Stimulated activated CD8-positive, alpha-beta memory T cell treated with anti-CD3 and anti-CD28 coated beads, Interleukin-4, amount 100 ng/mL, for 1 hour (primary cell): ENCODE measurements at places on chromosomes 1 and 21.
A peak's percentile ranks its signal among the peaks of the same experiment; 100 is the strongest.

- DNase-seq: no peak
Observed at GRCh38 chr1:70299472-70299871, 55.0 kb downstream of the ANKRD13C start.

GRCh38 chr1:80731241-80731894 is 1069.4 kb upstream of the ADGRL2 start:
- DNase-seq: no peak

DNA sequence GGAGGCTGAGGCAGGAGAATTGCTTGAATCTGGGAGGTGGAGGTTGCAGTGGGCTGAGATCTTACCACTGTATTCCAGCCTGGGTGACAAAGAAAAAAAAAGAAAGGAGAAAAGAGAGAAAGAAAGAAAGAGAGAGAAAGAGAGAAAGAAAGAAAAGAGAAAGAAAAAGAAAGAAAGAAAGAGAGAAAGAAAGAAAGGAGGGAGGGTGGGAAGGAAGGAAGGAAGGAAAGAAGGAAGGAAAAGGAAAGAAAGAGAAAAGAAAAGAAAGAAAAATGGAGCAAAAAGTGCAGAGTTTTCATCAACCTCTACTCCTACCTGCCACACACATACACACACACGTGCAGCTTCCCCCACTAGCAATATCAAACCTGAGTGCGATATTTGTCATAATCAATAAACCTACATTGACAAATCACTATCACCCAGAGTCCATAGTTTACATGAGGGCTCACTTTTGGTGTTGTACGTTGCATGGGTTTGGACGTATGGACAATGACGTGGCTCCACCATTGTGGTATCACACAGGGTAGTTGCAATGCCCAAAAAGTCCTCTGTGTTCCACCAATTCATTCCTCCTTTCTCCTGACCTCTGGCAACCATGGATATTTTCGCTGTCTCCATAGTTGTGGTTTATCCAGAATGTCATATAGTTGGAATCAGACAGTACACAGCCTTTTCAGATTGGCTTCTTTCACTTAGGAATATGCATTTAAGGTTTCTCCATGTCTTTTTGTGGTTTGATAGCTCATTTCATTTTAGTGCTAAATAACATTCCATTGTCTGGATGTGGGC is 36.5 kb downstream of the EVA1C start:
- DNase-seq: no peak

GRCh38 chr1:14240265-14240664 is 358.2 kb upstream of the KAZN start:
- DNase-seq: no peak

DNA sequence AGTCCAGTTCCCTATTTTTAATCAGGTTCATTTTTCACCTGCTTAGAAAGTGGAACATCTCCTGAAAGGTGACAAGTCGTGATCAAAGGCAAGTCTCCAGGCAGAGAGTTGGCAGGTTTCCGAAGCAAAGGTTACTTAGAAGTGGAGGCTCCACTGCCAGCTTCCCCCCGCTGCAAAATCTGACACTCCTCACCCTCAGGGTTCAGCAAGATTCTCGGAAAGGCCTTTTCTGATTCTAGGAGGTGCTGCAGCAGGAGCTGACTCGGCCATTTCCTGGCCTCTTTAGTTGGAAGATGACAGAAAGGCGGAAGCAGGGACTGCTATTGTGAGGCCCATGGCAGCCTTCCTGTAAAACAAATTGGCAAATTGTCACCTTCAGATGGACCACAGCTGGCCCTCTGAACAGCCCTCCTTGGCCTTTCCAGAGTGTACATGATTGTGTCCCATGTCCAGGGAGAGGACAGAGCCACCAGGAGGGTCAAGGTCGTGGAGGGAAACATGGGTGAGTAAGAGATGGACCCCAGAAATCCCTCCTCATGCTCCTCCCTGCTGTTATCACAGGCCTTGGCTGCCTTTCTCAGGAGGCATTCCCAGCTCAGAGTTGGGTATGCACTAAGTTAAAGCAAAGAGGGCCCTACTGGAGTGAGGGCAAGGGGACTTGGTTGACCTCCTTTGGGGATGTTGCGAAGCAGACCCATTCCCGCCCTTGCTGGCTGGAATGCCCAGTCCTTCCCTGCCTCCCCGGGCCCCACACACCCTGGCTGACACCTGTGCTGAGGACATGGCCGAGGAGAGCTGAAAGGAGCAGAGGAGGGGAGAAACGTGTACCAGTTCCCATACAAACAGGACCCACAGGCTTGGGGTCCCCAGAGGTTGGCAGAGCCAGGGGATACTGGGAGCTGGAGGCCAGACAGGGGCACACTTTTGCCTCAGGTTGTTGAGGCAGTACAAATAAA is 115.5 kb upstream of the IRF2BP2 start:
- DNase-seq: peak; percentile 28

GRCh38 chr1:41315871-41316270 is 45.4 kb upstream of the FOXO6 start:
- DNase-seq: no peak

DNA sequence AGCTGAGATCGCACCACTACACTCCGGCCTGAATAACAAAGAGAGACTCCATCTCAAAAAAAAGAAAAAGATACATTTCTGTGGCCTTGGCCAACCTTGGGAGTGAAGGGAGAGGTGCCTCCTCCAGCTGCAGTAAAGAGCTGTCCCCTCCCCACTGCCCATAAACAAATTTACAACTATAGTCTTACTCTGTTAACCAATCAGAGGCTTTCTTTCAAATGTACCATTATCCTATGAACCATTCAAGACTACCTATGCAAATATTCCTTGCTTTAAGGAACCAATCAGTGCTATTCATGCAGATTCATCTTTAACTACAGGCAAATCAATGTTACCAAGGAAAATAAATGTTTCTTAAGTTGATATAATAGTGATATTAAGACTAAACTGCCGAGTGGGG is 1.0 kb downstream of the CELA2B start:
- DNase-seq: no peak

DNA sequence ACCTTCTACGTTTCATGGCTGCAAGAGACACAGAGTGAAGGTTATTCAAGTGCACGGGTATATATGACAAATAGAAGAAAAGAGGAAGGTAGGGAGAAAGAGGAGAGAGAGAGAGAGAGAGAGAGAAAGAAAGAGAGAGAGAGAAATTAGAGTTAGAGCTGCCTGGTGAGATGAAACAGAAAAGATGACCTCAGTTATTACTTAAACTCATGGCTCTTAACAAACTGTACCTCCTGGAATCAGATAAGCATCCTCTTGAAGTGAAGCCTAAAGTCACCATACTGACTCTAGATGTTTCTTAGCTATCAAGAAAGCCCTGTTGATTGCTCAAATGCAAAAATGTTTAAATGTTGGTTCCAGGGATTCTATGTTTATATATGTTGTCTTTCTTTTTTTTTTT is 597.7 kb upstream of the ZP4 start:
- no peak for DNase-seq

DNA sequence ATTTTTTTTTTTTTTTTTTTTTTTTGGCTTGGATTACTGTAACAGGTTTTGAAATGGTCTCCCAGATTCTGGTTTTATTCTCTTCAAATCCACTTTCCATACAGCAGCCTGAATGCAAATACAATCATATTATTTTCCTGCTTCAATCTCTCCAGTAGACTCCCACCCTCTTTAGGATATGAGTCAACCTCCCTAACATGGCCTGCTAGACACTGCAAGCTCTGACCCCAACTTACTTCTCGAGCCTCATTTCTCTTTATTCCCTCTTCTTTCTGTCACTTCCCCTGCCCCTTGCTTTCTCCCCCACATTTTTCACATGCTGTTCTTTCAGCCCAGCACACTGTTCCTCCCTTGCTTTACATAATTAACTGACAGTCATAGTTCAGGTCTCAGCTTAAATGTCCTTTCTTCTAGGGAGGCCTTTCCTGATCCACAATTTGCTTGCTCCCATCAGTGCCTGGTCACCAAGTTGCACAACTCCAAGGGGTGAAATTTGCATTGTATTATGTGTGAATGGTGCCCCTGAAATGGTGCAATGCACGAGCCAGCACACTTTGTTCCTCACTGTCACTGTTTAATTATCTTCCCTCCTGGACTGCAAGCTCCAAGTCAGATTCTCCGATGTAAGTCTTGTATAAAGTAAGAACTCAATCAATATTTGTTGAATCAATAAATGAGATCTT is 22.1 kb upstream of the IL19 start:
- DNase-seq: no peak

GRCh38 chr1:244779410-244779809 is 56.0 kb upstream of the COX20 start:
- DNase-seq: no peak

- DNase-seq: peak; percentile 42
Observed at GRCh38 chr21:25561668-25562641, 45.3 kb downstream of the MRPL39 start.

DNA sequence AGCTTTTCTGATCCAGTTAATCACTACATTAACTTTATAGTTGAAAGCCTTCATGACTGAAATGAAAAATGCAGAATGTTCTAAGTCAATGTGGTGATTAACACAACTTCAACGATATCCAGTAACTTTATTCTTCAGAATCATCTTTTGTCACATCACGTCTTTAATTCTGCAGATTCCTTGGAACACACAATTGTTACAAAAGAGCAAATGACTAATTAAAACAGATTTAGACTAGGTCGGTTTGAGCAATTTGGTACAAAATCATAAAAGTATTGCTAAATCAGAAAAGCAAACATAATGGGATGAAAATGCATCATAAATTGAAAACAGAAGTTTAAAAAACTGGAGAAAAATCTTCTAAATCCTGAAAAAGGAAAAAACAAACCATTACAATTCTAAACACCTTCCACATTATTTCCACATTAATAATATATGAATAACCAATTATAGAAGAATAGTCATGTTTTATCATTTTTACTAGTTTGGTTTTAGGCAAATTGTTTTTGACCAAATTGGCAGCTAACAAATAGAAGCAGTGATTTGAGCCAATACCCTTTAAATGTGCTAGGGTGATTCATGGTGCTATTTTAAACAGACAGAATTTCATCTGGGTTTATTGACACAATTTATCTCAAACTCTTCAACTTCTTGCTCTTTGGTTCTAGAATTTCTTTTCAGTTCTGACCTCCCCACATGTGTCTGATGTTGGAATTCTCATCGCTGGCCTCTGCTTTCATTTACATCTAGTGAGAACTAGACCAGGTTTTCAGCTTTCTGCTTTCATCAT is 468.1 kb upstream of the PTBP2 start:
- DNase-seq: no peak

DNA sequence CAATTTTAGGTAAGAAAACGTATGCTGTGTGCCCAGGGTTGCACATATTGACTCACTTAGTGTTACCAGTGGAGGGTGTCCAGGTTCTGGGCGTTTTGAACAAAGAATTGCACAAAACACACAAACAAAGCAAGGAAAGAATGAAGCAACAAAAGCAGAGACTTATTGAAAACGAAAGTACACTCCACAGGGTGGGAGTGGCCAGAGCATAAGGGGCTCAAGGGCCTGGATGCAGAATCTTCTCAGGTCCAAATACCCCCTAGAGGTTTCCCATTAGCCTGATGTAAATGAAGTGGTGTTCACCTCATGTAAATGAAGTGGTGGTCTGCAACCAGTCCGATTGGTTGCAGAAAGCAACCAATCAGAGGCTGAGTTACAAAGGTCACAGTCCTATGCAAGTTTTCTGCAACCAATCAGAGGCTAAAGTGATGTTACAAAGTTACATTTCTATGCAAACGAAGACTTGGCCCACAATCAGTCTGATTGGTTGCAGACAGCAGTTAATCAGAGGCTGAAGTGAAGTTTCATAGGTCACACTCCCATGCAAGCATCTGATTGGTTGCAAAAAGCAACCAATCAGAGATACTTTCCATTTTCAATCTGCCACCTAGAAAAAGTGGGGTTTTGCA is 228.3 kb downstream of the ST6GALNAC3 start:
- DNase-seq: no peak

DNA sequence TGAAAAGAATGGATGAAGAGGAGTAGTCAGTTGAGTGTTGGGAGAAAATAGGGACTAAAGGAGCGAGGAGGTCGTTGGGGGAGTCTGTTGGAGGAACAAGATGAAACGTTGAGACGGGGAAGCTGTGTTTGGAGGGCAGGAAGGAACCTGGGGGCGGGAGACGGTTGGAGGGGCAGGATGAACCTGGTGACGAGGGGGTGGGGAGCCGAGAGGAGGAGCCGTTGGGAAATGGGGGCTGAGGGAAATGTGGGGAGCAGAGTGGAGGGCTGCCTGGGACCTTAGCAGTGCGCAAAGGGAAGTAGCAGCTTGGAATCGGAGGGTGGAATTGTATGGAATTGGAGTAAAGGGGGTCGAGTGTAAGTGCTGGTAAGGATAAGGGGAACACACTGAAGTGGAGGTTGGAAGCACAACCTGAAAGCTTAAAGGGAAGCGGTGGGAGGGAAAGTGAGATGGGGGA is 630 bp downstream of the MTF2 start:
- no peak for DNase-seq

- DNase-seq: no peak
Observed at GRCh38 chr1:41673378-41673777, 188.9 kb upstream of the EDN2 start.

GRCh38 chr1:97378596-97378995 is 542.2 kb downstream of the DPYD start:
- DNase-seq: no peak

- DNase-seq: no peak
Observed at GRCh38 chr1:223842784-223843183, 3.0 kb downstream of the TP53BP2 start.

GRCh38 chr1:204867666-204868339 is 2.9 kb upstream of the NFASC start:
- DNase-seq: no peak

DNA sequence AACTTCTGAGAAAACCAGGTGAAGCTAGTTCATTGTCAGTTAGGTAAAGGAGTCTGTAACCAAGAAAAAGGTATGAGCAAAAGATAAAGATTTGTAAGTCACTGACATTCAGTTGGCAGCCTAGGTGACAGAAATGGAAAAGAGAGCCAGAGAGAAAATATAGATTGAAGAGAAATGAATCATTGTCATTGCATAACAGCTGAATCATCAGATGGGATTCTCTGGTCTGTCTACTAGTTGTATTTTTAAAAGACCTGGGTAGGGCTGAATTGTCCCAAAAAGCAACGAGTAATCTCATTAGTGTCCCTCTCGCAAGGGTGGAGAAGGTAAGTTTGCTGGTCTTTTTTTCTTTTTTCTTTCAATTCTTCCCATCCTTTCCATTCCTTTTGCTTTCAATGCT is 36.6 kb downstream of the PTGS2 start:
- no peak for DNase-seq

GRCh38 chr1:221397141-221397540 is 344.7 kb downstream of the DUSP10 start:
- no peak for DNase-seq

DNA sequence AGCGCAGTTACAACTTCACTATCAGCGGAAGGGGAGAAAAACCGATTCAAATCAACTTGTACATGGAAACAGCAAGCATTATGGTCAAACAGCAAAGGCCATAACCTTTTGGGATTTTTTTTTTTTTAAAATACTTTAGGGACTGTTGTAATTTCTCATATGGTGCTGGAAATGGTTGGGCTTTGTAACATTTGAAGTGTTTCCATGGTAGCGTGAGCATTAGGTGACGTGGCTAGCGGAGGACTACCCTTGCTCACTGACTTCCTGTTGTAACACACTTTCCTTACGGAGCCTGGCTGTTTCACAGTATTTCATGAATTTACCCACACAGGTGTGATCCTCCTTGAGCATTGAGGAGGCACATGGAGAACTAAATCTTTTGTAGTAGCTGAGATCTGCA is 269.5 kb downstream of the TM2D1 start:
- no peak for DNase-seq

GRCh38 chr21:19236209-19236608 is 832.6 kb upstream of the TMPRSS15 start:
- DNase-seq: no peak

GRCh38 chr1:41518471-41518870 is 34.0 kb upstream of the EDN2 start:
- no peak for DNase-seq
